ENCODE measurements at places on chromosomes 7 and 10. TPM values are rescaled to one million over a fixed set of nuclear protein-coding genes. Genes with fewer than 3 reads are reported as not detected.

GRCh38 chr10:7958442-7958841 is 96.0 kb upstream of the GATA3 start:
- DNase-seq: no peak

DNA sequence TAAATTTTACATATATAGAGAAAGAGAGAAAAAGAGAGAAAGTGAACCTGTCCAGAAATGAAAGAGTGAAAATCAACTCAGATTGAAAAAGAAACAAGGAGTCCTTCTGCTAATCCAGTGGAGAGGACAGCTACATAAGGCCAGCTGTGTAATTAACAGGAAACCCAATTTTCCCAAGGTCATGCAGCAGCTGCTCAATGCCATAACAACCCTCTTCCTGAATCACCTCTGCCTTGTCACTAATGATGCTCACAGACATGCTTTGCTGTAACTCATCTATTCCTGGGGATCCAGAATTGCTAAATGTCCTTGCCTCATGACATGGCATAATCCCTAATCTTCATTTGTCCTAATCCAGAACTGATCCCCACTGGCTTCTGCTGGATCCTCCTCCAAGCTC is 288.6 kb downstream of the NEBL start:
- DNase-seq: no peak

- no peak for DNase-seq
Observed at GRCh38 chr10:50361946-50362345, 110.6 kb upstream of the ASAH2 start.

DNA sequence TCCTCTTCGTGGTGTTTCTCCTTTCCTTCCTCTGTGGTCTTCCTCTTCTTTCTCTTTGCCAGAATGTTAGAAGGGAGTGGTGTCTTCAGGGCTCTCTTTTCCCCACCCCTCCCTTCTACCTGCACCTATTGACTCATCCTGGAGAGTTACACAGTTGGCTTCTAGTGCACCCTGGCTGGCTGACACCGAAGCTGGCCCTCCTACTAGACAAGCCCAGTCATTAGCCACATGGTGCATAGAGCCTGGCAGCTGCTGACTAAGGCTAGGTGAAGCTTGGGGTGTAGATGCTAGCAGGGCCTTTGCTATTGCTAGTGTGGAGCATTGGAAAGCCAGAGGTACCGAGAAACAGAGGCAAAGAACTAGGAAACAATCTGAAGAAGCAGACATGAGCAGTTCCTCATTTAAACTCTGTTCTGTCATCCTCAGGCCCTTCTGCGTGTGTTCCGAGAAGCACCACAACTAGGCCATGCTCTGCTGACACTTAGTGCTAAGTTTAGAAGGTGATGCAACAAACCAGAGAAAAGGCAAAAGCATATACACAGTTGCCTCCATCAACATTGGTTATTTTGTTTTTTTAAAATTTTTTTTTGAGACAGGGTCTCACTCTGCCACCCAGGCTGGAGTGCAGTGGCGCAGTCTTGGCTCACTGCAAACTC is 213.9 kb downstream of the BAMBI start:
- no peak for DNase-seq

ADARB2 gene
- 2.6 TPM for total RNA-seq

NRCAM gene
- total RNA-seq: not detected

- no peak for DNase-seq
Observed at GRCh38 chr7:107622429-107622828, 38.2 kb upstream of the SLC26A4 start.

- DNase-seq: no peak
Observed at GRCh38 chr7:79282882-79283602, 170.4 kb downstream of the MAGI2 start.

GRCh38 chr7:36048902-36049240 is 104.2 kb upstream of the EEPD1 start:
- no peak for DNase-seq

PLEKHS1 gene
- 0.14 TPM for total RNA-seq

ZNF655 gene
- 110 TPM for total RNA-seq

- DNase-seq: no peak
Observed at GRCh38 chr10:95434583-95434982, 126.6 kb downstream of the SORBS1 start.

- DNase-seq: no peak
Observed at GRCh38 chr10:44171765-44172164, 213.1 kb downstream of the CXCL12 start.

DNA sequence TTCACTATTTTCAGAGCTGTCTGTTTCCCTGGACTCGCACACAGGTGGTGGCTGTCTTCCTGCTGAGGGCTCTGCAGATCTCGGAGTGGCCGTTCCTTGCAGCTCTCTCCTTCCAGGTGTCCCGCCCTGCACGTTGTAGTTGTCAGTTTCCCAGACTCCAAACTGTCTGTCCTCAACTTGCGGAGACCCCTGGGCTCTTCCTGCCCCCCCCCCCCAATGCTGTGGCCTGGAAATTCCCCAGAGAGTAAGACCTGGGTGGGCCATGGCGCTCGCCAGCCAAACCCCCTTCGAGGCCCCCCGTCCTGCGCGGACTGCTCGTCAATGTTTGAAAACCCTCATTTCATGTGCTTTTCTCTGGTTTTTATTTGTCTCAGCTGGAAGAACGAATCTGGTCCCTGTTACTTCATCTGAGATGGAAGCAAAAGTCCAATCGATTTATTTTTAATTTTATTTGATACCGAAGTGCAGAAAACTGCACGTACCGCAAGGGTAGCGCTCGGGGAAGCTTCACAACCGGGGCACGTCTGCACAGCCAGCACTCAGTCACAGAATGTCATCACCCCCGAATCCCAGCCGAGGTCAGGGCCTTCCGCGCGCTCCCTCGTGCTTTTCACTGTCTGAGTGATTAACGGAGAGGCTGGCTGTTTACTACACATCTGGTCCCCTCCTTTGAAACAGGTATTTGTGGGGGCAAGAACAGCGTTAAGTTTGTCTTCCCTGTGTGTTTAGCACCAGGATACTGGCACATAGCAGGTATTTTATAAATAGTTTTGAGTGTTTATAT is 46.4 kb upstream of the NKX6-2 start:
- no peak for DNase-seq

SLC18A3 gene
- not detected for total RNA-seq

DNA sequence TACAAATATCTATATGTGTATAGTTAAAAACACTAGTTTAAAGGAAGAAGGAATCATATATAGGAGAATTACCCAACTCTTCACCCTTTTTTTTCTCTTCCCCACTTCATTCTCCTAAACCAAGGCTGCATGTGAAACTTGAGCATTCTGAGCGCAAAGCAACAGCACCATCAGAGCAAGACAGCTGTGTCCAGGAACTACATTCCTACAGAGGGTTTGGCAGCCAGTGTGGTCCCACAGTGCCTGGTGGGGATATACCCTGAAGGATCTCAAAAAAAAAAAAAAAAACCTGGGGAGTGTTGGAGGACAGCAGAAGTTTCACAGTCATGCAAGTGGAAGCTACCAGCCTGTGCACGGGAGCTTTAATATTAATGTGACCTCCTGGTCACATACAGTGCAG is 310.4 kb downstream of the CTNNA3 start:
- DNase-seq: no peak

DNA sequence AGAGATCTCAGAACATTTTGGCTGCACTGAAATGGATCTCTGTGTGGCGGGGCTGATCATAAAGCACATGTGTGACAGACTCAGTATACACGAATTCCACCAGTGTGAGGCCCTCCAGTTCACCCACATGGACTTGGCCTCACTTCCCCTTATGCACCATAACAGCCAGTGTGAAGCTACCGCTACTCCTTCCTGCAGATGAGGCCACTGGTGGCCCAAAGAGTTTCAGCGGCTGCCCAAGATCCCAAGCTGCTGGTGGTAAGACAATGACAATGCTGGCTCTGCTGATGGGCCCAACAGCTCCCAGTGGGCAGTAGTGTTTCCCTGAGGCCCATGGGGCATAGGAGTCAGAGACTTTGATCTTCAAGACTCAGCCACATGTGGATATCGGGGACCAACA is 21.0 kb upstream of the C10orf71 start:
- DNase-seq: no peak

CYP3A4 gene
- not detected for total RNA-seq

DNA sequence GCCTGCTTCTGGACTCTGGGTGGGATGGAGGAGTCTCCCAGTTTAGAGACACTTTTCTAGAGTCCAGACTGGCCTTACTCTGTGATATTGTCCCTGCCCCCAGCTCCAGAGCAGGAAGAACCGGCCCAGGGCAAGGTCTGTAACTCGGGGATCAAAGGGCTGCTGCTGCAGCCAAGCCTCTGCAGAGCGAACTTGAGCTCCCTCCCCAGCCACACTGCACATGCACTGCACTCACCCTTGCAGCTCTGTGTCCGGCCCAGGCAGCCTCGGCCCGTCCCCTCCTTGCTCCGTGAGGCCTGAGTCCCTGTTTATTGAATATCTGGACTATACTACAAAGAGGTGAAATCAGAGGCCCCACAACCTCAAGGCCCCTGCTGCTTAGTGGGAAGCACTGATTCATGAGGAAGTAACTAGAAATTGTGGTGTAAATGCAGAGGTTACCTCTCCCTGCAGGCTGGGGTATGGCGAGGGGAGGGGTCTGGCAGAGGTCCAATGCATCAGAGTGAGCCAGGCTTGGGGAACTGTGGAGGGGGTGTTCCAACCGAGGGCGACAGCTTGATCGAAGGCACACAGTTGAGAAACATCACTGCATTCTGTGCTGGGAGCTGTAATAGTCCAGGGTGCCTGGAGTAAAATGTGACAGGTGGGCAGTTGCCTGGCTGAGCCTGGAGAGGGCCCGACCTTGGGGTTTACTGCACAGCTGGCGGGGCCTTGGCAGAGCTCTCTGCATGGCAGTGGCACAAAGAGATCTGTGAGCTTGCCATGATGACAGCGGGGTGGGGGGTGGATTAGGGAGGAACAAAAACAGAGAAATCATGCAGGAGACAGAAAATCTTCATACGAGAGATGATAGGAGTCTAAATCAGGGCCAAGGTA is 49.1 kb downstream of the AOC1 start:
- no peak for DNase-seq

KAZALD1 gene
- not detected for total RNA-seq

TWIST1 gene
- total RNA-seq: 18.5 TPM

GRCh38 chr10:68178592-68178991 is 53.3 kb downstream of the ATOH7 start:
- no peak for DNase-seq

DNA sequence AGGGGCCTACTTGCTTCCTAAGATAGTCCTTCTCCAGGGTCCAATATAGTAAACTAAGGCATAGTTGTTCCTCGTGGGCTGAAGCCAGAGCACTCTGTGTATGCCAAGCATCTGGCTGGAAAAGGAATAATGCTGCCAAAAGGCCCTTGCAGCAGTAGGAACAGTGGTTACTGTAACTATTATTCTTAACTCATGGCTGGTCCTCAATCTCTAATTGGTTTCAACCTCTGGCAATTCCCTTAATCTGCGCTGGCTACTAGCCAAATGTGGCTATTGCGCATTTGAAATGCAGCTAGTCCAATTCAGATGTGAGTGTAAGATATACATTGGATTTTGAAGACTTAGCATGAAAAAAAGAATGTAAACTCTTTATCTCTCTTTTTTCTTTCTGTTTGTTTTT is 27.8 kb upstream of the LBX1 start:
- no peak for DNase-seq

PIP gene
- total RNA-seq: not detected

DNA sequence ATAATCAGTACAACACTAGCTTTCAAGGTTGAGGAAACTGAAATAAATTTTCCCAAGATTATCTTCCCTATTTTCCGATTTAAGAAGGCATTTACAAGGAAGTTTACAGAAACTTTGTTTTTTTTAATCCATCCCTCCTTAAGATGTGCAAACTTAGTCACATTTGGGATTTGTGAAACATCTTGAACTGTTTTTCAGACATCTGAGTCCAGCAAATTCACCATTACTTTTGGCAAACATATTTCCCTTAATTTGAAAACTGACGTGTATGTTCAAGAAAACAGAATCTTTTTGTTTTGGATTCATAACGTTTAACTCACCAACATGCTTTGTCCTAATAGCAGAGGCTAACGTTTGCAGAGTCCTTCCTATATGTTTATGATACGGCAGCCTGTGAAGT is 19.5 kb downstream of the GLI3 start:
- DNase-seq: no peak

CYP2C19 gene
- 0.14 TPM for total RNA-seq

TUBB8 gene
- not detected for total RNA-seq

CRYGN gene
- total RNA-seq: 2.4 TPM

OLAH gene
- not detected for total RNA-seq

PRPS1L1 gene
- not detected for total RNA-seq

- no peak for DNase-seq
Observed at GRCh38 chr10:32388258-32389027, 41.5 kb upstream of the EPC1 start.

GPR26 gene
- not detected for total RNA-seq

GLCCI1 gene
- total RNA-seq: 21.6 TPM

DNA sequence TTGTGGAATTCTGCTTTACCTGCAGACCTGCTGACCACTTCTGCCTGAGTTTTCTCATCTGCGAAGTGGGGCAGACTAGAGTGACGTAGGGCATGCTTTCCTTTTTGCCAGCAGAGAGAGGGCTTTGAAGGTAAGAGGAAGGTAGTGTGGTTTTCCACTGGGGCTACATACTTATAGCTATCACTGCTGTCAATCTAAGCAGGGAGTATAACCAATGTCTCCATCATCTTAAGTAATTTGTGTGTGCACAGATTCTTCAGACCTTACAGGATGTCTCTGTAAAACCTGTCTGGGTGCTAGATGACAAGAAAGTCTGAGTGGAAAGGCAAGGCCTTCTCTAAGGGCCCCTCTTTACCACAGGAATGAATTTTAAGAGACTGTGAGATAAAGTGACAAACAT is 106.8 kb downstream of the RBM20 start:
- no peak for DNase-seq

DNA sequence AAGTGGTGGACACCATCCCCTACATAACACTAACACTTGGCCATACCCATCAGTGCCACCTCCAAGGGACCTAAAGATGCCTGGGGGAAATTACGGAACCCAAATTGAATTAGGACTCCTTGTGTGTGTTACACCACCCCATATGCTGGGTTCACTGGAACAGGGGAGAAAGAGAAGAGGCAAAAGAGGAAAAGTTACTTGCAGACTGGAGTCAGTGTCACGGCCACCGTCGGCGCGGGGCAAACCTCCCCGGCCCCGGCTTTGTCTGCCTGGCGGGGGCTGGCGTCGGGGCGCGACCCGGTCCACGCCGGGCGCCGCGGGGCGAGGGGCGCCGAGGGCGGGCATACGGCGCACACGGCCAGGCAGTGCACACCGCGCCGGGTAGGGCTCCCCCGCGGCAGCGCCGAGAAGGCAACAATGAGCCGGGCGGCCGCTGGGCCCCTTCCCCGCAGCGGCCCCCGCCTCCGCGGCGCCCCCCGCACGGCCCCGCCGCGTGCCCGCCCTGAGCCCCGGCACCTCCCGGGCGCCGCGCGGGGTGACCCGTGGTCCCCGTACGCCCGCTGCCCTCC is 171.1 kb downstream of the FAM107B start:
- DNase-seq: no peak

- DNase-seq: no peak
Observed at GRCh38 chr10:1406132-1406966, 331.0 kb downstream of the ADARB2 start.

GRCh38 chr7:38525857-38526256 is 105.3 kb downstream of the AMPH start:
- no peak for DNase-seq

- no peak for DNase-seq
Observed at GRCh38 chr7:16114633-16115032, 306.7 kb downstream of the CRPPA start.

All from uterus (tissue), 4 donors.